ENCODE measurements at places on chromosomes 6 and 20.

DNA sequence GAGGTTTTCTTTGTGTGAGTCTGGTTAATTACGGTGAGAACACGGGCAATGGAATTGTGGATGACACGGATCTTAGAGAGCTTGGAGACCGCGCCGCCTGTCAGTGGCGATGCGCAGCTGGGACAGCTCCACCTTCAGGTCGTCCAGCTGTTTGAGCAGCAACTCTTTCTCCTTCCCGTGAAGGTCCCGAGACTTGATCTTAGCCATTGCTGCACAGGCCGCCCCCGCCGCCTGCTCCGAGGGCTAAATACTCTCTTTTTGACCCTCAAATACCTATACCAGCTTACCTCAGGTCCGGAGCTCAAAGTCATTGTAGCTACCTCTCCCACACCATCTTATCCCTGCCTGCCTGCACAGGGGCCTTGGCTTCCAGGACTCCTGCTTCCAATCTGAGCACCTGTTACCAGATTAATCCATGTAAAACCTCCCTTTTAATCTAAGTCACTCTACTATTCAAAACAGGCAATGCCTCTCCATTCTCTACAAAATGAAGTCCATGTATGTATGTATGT lies 100.2 kb downstream of the PREP start:
- no peak for DNase-seq

DNA sequence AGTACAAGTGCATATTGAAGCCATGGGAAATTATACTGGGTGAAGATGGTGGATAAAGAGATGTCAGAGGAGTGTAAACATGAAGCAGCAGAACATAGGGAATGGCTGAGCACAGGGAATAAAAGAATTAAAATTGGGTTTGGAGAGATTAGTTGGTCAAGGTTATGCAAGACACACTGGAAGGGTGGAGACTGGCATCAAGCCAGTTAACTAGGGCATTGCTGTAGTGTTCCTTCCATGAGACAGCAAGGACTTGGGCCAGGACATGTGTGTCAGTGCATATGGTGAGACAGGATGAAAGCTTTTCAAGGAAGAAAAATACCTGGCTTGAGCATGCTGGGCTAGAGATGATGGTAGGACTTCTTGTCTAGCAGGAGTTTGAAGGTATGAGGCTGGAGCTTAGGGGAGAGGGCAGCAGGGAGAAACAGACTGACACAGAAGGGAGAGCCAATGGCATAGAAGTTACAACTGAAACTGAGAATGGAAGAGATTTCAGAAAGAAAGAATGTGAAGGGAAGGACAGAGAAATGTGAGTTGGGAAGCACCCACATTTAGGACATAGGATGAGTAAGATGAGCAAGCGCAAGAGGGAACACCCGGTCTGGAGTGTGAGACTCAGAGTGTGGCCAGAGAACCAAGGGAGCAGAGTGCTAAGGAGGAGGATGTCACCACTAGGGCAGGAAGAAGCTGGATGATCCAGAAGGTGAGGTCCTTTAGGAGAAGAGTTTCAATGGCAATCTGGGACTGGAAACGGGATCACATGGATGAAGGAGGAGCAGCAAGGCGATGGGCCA lies 14.5 kb upstream of the TMEM170B start:
- no peak for DNase-seq

DNA sequence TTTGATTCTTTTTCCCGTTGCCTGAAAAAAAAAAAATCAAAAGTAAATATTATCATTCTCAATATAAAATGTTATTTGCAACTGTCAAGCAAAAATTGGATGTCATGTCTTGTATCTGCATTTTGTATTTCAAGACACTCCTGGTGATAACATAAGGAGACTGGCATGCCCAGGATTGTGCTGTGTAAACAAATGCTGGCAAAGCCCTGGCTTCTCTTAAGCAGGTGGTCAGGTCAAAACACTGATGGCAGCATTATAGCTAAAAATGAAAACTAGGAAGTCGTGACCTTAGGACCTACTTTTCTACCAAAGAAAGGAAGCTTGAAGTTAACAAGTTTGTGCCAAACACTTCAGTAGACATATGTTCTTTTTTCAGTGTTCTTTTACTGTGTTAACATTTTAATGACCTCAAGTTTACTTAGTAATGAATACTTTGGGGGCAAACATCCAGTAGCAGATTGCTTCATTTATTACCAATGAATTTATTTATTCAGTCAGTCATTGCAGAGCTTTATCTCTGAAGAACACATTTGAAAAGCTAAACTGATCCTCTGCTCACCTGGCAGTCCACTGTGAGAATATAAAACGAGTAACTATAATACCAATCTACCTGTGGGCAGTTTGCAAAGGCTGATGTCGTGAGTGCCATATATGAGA lies 243.1 kb upstream of the FLRT3 start:
- no peak for DNase-seq

DNA sequence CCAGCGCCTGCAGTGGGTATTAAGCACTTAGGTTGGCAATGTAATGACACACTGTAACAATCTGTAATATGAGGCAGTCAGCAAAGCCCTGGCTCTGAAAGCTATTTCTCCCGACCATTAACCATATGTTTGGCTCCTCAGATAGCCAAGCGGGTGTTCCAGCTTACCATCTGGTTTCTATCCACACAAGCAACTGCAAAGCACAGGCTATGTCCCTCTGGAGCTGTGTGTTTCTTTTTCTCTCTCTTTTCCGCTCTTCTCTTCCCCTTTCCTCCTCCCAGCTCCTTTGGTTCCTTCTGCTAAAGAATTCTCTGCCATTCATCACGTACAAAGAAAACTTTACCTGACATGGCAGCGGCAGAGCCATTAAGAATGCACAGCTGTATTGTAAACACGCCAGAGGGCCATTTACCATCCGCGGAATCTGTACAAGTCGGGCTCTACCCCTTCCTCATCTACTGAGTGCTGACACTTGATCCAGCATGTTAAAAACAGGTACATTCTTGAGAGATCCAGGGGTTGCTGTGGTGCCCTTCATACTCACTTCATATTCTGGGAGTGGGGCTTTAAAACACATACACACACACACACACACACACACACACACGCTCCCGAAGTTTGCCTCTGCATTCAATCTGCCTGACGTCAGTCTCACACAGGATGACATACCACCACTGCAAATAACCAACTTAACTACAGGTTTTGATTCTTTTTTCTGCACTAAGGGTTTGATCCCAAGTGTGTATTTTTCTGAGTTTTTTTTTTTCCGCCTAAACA lies 77.2 kb downstream of the BACH2 start:
- DNase-seq = peak; percentile 72

DNA sequence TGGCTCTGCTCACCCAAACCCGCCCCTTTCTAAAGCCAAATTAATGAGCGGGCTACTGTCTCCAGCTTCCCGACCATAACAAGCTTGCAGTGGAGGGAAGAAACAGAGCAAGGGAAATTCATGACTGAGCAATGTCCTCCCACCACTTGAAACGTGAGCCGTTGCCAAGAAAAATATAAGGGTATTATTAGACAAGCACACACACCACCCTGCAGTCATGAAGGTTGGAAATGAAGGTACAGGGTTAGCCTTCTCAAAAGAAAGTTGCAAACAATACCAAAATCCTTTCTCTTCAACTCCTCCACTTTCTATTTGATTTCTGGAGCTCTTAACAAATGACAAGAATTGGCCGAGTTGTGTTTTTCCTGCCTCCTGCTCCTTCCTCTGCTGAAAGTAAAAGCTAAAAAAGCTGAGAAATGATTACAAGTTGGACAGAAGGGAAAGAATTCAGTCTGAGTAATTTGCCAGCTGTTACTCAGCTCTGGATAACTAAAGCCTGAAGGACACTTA lies 151.1 kb upstream of the B3GAT2 start:
- DNase-seq = no peak

- no peak for DNase-seq
Observed at GRCh38 chr6:31927242-31927862, at the start of gene C2. Gene C2, plus strand, starts transcription at chr6:31927717. Its CDS starts 36 bp downstream, at chr6:31927753.

GRCh38 chr6:79737172-79737571 lies 106.0 kb downstream of the SH3BGRL2 start:
- DNase-seq = no peak

DNA sequence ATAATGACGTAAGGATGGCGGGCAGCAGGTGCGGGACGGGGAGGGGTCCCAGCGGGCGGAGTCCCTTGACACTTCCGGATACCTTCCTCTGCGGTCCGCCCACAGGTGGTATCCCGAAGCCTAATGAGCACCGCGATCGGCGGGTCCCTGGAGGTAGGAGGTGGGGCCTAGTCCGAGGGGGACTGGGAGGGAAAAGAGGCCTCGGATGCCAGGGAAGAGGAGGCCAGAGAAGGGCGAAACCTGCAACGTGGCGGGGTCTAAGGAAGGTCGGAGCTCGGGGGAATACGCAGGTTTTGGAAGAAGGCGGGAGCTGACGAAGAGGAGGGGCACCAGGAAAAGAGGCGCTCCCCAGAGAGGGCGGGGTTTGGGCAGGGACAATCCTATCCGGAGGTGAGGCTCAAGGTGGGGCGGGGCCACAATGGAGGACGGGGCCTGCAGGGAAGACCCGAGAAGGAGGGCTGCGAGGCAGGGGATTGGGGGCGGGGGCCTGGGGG lies 3.7 kb downstream of the PRSS16 start:
- peak; percentile 87 for DNase-seq

- DNase-seq = no peak
Observed at GRCh38 chr20:50594591-50595432, 84.6 kb downstream of the PTPN1 start.
